IMR-90 (cell line): ENCODE measurements at places on chromosomes 3 and 15. TPM values are rescaled to one million over a fixed set of nuclear protein-coding genes. Genes with fewer than 3 reads are reported as not detected.

KLHL40 gene
- polyA plus RNA-seq = not detected in 2 replicates

TAMM41 gene
- 15.9 and 25.7 TPM in 2 replicates for polyA plus RNA-seq

CYP8B1 gene
- polyA plus RNA-seq = not detected in 2 replicates

TLR9 gene
- 0.03 TPM in 1 of 2 replicates, not detected in the other for polyA plus RNA-seq

GRCh38 chr15:101391981-101392640, 97.1 kb upstream of the SNRPA1 start:
- no peak overlapping the region for H3K27ac ChIP-seq
- peaks cover 38% of the 10 kb centered on the region for H3K27me3 ChIP-seq
- DNase-seq = no peak
- H3K4me3 ChIP-seq = no peak overlapping the region
- no peaks in the 10 kb centered on the region for H3K4me1 ChIP-seq
- H3K36me3 ChIP-seq = no peaks in the 10 kb centered on the region

- H3K36me3 ChIP-seq = no peaks in the 10 kb centered on the region
- no peaks in the 10 kb centered on the region for H3K4me1 ChIP-seq
- no peak overlapping the region for H3K27ac ChIP-seq
- no peak for DNase-seq
These were observed 14.9 kb downstream of the UROC1 start for GRCh38 chr3:126502656-126503055.

DNA sequence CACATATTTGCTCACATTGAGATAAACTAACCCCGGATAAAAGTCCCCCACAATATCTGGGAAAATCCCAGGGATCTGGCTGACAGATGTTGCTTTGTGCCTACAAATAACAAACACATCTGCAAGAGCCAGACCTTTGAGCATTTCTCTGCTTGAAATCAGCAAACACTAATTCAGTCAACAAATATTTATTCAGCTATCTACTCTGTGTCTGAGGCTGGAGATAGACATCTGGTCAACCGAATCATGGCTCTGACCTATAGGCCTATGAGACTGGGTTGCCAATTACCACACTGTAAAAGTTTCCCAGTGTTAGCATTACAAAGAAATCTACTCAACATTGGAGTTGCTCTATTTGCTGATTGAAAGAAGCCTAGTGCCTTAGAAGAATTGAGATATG, 201.1 kb upstream of the CADPS start:
- no peaks in the 10 kb centered on the region for H3K27me3 ChIP-seq
- H3K4me1 ChIP-seq = no peaks in the 10 kb centered on the region
- no peak overlapping the region for H3K4me3 ChIP-seq

GRCh38 chr3:11601446-11602238, 42.1 kb downstream of the VGLL4 start:
- H3K4me1 ChIP-seq = peaks cover 30% of the 10 kb centered on the region
- H3K27ac ChIP-seq = peak overlapping the region; percentile 88
- peaks cover 17% of the 10 kb centered on the region for H3K36me3 ChIP-seq

- H3K27ac ChIP-seq = no peak overlapping the region
- H3K27me3 ChIP-seq = no peaks in the 10 kb centered on the region
- H3K4me1 ChIP-seq = peaks cover 4% of the 10 kb centered on the region
- H3K36me3 ChIP-seq = no peaks in the 10 kb centered on the region
- H3K4me3 ChIP-seq = no peak overlapping the region
These were observed 166.9 kb upstream of the TPM1 start for GRCh38 chr15:62875626-62876021.

DNA sequence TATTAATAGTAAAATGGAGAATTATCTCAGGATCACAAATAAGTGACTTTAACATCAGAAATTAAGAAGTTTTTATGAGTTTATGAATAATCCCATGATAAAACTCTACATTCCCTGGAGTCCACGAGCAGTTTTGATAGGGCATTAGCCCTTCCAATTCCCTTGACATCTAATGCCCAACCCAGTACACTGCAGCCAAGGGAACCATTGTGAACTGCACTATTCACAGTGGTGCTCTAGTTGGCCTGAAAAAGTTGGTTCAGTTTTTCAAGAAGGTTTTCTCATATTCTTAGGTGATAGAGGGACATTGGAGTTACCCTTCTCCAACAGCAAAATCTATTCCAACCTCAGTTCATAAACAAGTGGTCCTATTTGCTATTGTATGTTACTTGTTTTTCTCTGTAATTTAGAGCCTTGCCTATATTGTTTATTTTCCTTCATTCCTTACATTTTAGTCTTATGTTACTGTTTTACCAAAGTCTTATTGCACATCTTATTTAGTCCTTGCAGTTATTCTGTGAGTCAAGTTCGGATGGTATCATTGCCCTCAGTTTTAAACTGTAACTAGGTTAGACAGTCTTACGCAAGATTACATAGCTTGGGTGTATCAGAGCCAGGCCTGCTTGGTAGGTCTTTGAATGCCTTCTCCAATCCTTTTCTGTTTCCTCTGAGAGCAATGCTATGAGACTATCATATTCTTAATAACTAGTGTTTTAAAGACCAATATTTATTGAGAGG, 57.9 kb upstream of the SAMMSON start:
- H3K27me3 ChIP-seq = no peaks in the 10 kb centered on the region
- H3K36me3 ChIP-seq = peaks cover 11% of the 10 kb centered on the region
- peaks cover 7% of the 10 kb centered on the region for H3K4me1 ChIP-seq
- H3K4me3 ChIP-seq = no peak overlapping the region

GRCh38 chr15:57411945-57412768, 35.9 kb downstream of the CGNL1 start:
- H3K27me3 ChIP-seq = peaks cover 32% of the 10 kb centered on the region
- H3K4me3 ChIP-seq = no peak overlapping the region
- DNase-seq = no peak
- H3K36me3 ChIP-seq = no peaks in the 10 kb centered on the region

GRCh38 chr3:20608054-20608738, 422.2 kb upstream of the SGO1 start:
- H3K4me3 ChIP-seq = no peak overlapping the region
- no peak overlapping the region for H3K27ac ChIP-seq
- no peaks in the 10 kb centered on the region for H3K4me1 ChIP-seq
- DNase-seq = no peak
- H3K36me3 ChIP-seq = no peaks in the 10 kb centered on the region

GRCh38 chr3:50876947-50877346, 202.2 kb downstream of the DOCK3 start:
- H3K36me3 ChIP-seq = no peaks in the 10 kb centered on the region
- no peak for DNase-seq
- no peak overlapping the region for H3K27ac ChIP-seq
- no peak overlapping the region for H3K4me3 ChIP-seq
- H3K4me1 ChIP-seq = no peaks in the 10 kb centered on the region
- H3K27me3 ChIP-seq = no peaks in the 10 kb centered on the region

GRCh38 chr3:48157950-48158376, 30.3 kb downstream of the CDC25A start:
- no peak overlapping the region for H3K27ac ChIP-seq
- peak; percentile 70 for DNase-seq
- H3K4me3 ChIP-seq = no peak overlapping the region
- peaks cover 14% of the 10 kb centered on the region for H3K36me3 ChIP-seq
- peaks cover 4% of the 10 kb centered on the region for H3K4me1 ChIP-seq
- H3K27me3 ChIP-seq = no peaks in the 10 kb centered on the region

GRCh38 chr15:44662478-44663409, 718 bp downstream of the SPG11 start:
- peaks cover 2% of the 10 kb centered on the region for H3K36me3 ChIP-seq
- H3K27ac ChIP-seq = peak overlapping the region; percentile 73
- H3K4me3 ChIP-seq = peak overlapping the region; percentile 60

DNA sequence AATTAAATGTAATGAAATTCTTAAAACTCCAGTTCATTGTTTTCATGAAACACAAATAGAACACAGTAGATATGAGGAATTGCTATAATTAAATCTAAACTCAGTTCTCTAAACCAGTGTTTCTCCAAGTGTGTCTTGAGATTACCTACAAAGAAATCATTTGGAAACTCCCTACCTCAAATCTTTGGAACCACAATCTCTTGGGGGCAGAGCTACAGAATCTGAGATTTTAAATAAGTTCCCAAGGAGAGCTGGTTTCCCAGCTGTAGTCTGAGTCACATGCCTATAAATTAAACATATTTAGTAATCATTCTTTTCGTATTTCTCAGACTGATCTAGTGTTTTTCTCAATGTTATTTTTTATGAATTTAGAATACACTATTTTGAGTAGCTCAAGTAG, 17.0 kb upstream of the ACTC1 start:
- peak; percentile 95 for DNase-seq
- no peaks in the 10 kb centered on the region for H3K27me3 ChIP-seq
- peaks cover 23% of the 10 kb centered on the region for H3K4me1 ChIP-seq
- peak overlapping the region; percentile 27; the same call in 1 of the 2 replicates for H3K27ac ChIP-seq
- H3K36me3 ChIP-seq = no peaks in the 10 kb centered on the region

DNA sequence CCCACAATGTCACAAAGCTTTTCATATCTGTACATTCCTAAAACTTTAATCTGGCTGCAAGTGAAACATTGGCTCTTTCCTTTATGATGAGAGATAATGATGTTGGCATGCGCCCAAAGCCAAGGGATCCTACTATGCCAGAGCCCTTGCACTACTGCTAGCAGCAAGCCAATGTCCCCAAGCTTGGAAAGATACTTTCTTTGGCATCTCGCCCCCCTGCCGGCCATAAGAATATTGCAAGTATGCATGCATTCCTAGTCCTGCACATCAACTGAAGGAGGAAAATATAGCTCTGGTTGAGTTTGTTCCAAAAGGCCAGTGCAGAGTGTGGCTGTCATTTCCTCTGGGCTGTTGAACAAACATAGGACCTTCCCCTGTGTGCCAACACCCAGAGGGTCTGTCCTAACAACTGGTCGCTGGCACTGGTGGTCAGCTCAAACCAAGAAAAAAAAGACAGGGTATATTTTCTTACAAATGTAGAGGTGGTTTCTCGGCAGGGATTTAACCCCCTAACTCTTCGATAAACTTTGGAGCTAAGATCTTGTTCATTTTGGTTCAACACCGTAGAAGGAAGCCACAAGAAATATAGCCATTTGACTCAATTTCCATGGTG, 120.9 kb upstream of the ZBED2 start:
- no peaks in the 10 kb centered on the region for H3K36me3 ChIP-seq
- H3K4me3 ChIP-seq = no peak overlapping the region
- no peaks in the 10 kb centered on the region for H3K27me3 ChIP-seq
- peaks cover under 1% of the 10 kb centered on the region; the same call in 1 of the 2 replicates for H3K4me1 ChIP-seq
- no peak overlapping the region for H3K27ac ChIP-seq

DNA sequence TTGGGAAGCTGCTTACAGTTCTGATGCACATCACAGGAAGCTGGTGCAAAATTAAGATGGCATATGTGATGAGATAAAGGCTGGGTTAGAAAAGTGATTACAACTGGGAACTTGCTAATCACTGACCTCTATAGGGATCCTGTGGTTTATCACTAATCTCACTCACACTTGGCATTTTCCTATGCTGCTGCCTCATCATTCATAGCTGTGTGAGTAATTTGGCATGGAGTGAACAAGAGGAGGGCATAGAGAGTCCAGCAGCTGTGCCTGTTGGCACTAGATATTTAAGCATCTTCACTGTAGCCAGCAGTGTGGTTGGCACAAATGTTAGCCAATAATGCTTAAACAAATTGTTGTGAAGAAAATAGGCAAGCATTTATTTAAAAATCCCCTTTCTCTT, 217.7 kb upstream of the CGNL1 start:
- peak; percentile 48 for DNase-seq
- H3K27me3 ChIP-seq = no peaks in the 10 kb centered on the region
- H3K4me3 ChIP-seq = no peak overlapping the region
- H3K36me3 ChIP-seq = peaks cover 2% of the 10 kb centered on the region
- H3K4me1 ChIP-seq = peaks cover 23% of the 10 kb centered on the region
- peak overlapping the region; percentile 69; the same call in 1 of the 2 replicates for H3K27ac ChIP-seq

- peaks cover 9% of the 10 kb centered on the region for H3K27me3 ChIP-seq
- DNase-seq = no peak
- no peak overlapping the region for H3K4me3 ChIP-seq
- no peaks in the 10 kb centered on the region for H3K4me1 ChIP-seq
- no peak overlapping the region for H3K27ac ChIP-seq
These were observed 38.3 kb downstream of the CX3CR1 start for GRCh38 chr3:39241561-39241960.

DNA sequence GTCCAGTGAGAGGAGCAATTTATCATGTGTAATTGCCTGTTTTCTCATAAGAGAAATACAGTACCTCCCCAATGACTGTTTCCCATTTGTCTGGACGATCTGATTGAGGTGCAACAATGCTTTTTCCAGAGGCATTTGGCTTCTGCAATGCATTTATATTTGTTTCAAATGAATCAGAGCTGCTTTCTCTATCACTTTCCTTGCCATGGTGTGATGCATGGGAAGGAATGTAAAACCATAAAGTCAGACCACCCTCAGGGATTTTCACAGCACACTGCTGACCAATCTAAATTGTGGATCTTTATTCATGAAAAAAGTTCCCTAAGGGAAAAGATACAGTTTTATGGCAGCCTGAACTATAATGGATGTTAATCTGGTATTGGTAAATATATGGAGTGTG, 333.0 kb downstream of the ZNF385D start:
- no peaks in the 10 kb centered on the region for H3K36me3 ChIP-seq
- no peaks in the 10 kb centered on the region for H3K27me3 ChIP-seq
- no peak overlapping the region for H3K4me3 ChIP-seq

DNA sequence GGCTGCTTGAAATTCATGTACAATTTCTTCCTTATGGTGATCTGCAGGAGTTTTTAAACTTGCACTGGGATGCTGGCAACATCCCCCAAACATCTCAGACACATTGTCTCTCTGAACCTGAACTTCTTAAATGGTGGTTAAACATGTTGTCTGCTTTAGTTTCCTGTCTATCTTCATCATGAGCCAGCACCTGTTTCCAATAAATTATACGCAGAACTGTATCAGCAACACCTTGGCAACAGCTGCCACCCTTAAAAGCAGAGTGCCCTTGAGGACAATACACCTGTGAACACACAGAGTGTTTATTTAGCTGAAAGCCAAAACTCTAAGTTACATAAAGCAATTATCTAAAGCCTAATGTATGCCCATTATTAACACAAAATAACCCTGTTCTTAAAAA, 242.9 kb downstream of the WNT5A start:
- H3K27me3 ChIP-seq = no peaks in the 10 kb centered on the region
- H3K4me1 ChIP-seq = peaks cover 2% of the 10 kb centered on the region; the same call in 1 of the 2 replicates
- no peak for DNase-seq
- H3K36me3 ChIP-seq = no peaks in the 10 kb centered on the region
- no peak overlapping the region for H3K27ac ChIP-seq
- H3K4me3 ChIP-seq = no peak overlapping the region

DNA sequence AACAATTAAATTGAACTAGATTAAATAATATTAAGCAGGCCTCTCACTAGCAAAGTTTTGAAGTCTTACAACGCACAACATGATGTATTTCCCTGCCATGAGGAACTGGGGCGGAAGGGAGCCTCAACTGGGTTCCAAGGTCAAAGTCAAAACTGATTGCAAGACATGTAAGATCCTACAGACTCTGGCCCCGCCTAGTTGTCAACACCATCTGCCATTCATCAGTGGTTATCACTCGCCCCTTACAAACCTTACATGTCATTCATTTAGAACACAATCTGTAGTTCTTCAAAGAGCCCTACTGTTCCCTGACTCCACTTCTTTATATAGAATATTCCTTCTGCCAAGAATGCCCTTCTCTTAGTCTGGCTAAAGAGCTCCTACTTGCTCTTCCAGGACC, 10.0 kb downstream of the ATP13A3 start:
- H3K4me1 ChIP-seq = peaks cover 28% of the 10 kb centered on the region
- no peak for DNase-seq
- peaks cover 11% of the 10 kb centered on the region for H3K36me3 ChIP-seq
- H3K4me3 ChIP-seq = no peak overlapping the region
